ENCODE measurements at places on chromosomes 13 and 19.

DNA sequence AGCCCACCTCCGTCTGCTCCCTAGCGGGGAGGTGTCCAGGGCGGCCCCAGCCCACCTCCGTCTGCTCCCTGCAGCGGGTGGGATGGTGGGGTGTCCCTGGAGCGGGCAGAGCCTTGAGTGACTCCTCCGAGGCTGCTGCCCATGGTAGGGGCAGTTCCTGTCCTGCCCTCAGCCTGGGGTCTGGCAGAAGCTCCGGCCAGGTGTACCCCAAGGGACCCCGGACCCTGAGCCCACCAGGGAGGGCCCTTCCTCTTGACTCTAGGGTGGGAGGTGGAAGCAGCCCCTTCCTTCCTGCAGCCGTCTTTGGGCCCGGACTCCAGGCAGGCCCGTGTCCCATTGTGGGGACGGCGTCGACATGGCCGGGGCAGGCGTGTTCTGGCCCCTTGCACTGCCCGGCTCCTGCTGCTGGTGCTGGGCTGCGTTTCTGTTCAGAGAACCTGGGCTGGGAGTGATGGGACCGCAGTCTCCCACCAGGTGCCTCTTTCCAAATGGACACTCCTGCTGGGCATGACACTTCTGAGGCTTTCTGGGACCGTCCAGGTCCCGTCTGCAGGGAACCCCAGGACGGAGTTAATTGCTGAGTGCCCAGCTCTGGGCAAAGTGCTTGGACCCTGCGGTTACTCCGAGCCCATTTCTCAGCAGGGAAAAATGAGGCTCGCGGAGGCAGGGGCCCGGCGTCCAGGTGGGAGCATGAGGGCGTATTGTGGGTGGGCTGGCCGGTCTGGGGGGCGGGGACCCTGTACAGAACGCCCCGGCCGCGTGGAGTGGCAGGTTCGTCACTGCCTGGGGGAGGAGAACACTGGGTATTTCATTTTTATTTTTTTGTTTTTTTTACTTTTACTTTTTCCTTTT, 19.8 kb downstream of the ARID3A start:
- DNase-seq = no peak

- DNase-seq = no peak
These were observed 141.7 kb downstream of the EFNB2 start for GRCh38 chr13:106393776-106394175.

DNA sequence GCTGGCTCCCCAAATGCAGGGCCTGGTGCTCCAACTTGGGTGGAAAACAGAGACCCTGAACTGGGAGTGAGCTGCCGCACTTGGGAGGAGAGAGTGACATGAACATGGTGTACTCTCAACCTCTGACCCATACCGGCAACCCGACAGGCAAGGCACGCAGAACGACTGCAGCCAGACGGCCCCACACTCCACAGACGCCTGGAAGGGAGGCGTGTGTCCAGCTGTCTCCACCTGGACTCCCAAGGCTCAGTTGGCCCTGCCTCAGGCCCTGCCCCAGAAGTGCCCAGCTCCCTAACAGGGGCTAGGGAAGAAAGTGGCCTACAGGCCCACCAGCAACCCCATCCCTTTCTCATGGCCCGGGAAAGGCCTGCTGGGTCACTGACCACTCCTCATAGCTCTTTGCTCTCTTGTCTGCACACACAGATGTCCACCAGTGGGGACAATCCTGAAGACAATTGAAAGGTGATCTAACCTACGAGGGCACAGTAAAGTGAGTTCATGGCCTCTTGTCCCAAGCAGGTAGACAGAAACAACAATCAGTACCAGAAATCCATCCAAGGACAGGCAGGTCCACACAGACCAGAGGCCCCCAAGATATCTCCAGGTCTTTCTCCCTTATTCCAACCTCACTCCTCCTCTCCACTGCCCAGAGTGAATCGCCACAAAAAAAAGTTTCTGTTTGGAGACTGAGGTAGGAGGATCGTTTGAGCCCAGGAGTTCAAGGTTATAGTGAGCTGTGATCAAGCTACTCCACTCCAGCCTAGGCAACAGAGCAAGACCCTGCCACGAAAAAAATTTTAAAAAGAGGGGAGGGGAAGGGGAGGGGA, 28.2 kb downstream of the ELL start:
- no peak for DNase-seq

- no peak for DNase-seq
These were observed 216.3 kb downstream of the SLITRK6 start for GRCh38 chr13:85582890-85583289.

DNA sequence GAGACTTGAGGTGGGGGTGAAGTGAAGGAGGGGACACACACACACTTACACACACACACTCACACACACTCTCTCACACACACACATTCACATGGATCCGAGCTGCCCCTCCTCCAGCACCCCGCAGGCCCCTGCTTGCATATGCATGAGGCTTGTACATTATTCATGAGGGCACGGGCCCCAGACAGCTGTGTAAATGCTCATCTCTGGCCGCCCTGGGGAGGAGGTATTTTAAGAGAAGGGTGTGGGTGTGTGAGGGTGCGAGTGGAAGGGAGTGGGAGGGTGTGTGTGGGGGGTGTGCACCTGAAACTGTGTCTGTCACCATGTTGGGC, 2.4 kb downstream of the NCAN start:
- no peak for DNase-seq

- no peak for DNase-seq
These were observed at the start of gene MAG for GRCh38 chr19:35291916-35292315. Gene MAG (plus strand): TSS chr19:35292161. CDS start chr19:35295409, 3,248 bp downstream.

GRCh38 chr13:112521073-112521685, 66.8 kb downstream of the TUBGCP3 start:
- no peak for DNase-seq

DNA sequence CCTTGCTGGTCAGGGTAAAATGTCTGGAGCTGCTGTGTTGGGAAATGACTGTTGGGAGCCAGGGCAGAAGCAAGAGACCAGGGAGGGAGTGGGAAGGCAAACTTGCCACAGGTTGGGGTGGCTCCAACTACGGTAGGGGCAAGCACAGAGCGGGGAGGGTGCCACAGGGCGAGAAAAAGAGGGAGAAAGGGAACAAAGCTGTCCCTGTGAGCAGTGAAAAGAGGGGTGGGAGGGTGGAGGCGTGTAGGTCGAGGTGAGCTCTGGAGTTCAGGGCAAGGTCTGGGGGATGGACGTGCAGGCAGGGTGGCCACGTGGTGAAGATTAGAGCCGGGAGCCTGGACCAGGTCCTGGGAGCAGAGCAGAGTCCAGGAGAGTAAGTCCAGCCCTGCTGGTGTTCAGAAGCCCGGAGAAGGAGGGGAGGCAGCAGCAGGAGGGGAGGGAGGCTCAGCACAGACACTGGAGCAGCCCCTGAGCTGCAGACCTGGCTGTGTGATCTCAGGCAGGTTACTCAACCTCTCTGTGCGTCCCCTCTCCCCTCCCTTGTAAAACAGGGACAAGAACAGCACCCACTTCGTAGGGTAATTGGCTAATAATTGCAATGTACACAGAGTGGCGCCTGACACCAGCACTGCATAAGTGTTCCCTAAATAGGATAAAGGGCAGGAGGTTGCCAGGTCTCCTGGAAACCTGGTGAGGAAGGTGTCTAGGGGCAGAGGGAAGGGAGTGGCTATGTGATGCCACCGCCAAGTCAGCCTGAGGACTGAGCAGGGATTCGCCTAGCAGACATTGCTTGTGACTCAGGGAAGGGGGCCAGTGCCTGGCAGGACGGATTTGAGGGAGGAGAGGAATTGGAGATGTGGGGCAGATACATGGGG, 3.2 kb upstream of the POLR2E start:
- peak; percentile 98 for DNase-seq

GRCh38 chr13:113413178-113413897, 40.0 kb downstream of the ADPRHL1 start:
- no peak for DNase-seq

DNA sequence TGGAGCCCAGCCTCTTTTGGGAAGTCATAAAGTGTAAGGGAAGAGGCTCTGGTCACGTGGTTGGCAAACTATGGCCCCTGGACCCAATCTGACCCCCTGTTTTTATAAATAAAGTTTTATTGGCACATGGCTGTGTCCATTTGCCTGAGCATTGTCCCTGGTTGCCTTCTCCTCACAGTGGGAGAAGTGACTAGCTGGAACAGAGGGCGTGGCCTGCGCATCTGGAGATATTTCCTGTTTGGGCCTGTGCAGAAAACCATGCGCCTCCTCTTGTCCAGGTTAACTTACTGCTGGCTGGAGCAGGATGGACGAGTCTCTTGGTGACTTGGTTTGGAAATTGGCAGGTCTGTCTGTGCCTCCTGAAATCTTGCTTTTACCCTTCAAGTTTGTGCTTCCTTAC, 48.3 kb downstream of the KDM4B start:
- no peak for DNase-seq

DNA sequence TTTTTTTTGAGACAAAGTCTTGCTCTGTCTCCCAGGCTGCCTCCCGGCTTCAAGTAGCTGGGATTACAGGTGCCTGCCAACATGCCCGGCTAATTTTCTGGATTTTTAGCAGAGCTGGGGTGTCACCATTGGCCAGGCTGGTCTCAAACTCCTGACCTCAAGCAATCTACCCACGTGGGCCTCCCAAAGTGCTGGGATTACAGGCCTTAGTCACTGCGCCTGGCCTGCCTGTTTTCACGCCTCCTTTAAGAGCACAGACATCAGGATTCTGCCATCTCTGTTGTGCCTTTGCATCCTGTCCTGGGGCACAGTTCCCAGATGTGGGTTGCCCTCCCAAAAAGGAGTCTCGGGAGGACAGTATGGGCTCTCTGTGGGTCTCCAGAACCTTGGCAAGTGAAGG, 2.5 kb upstream of the PRAM1 start:
- no peak for DNase-seq

DNA sequence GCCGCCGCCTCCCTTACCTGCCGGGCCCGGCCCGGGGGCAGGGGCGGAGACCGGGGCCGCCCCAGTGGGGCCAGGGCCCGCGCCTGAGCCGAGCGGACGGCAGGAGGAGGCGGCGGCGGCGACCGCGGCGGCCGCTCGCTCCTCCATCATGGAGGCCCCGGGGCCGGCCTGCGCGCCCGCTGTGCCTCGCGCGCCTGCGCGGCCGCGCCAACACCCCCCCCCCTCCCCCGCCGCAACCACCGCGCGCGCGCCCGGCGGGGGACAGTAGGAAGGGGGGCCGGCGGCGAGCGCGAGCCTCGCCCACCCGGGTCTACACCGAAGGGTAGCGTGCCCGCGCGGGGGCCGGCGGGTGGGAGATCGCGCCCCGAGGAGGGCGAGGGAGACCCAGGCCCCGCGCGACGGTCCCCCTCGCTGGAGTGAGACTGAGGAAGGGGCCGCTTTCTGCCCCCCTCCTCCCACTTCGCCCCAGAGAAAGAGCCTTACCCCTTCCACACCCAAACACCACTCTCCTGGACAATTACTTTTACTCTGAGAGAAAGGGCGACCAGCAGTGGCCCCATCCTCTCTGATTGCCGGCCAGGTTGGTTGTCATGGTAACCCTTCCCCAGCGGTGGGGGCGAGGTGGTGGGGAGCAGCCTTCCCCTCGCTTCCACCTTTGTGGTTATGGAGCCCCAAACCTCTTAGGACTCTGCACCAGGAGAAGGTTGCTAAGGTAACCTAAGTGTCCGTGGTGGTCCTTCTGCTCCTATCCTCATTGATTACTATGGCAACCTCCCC, at the start of gene STRN4:
TSS of gene STRN4 (minus strand) at position 170 of the 777 bp plus-strand sequence. CDS start at position 150, 20 bp downstream.
- DNase-seq = peak; percentile 87

DNA sequence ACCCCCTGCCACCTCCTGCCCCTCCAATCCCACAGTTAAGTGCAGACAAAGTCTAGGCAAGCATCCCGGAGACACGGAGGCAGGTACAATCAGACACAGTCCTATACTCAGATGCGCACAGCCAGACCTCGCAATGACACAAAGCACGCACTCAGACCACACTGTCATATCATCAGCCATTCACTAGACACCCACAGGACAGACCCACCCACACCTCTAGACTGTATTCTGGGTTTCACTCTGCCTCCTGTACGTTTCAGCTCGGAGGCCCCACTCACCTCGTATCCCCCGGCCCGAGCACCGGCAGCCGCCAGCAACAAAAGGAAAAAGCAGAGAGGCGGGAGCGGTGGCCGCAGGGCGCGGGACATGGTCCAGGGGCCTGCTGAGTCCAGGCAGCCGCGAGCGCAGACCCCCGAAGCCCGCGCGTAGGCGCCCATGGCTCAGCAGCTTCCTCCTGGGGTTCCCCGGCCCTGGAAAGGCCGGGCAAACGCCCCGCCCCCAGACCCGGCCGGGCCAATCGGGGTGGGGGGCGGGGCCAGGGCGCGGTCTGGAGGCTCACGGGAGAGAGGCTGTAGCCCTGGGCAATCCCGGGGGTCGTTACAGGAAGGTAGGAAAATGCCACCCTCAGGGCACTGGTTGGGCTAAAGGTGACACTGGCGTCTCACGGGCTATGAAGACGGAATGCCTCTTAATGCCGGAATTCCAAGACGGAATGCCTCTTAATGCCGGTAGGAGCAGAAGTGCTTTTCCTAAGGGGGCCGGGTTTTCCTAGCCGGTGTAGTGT, at the start of the genes MAN2B1 and WDR83:
TSS of gene MAN2B1 (minus strand) at position 478 of the 784 bp plus-strand sequence. CDS start at position 437, 41 bp downstream.
TSS of gene WDR83 (plus strand) at position 543 of the 784 bp plus-strand sequence. CDS start 2,984 bp downstream, outside the sequence.
- peak; percentile 63 for DNase-seq

GRCh38 chr13:52600666-52601065, 41.6 kb upstream of the HNRNPA1L2 start:
- peak; percentile 89 for DNase-seq

DNA sequence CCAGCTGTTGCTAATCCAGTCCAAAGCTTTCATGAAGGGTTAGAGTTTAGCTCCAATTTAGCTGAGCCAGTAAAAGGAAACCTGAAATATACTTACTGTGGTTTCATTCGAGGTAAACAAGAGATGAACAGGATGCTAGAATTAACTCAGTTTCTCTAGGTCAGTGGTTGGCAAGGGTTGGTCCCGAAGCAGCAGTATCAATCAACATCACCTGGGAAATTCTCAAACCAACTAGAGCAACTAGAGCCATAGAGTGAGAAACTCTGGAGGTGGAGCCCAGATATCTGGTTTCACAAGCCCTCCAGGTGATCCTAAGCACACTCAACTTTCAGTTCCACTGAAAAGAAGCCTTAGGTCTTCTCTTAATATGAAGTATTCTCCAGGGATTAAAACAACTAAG, 376.7 kb downstream of the OXGR1 start:
- DNase-seq = no peak

- DNase-seq = no peak
These were observed 161.6 kb downstream of the ZIC5 start for GRCh38 chr13:99809926-99810325.

- no peak for DNase-seq
These were observed 72.9 kb upstream of the TDRD3 start for GRCh38 chr13:60324131-60324530.

- DNase-seq = no peak
These were observed 3.8 kb downstream of the MYADM start for GRCh38 chr19:53871454-53871853.

- DNase-seq = no peak
These were observed 364.5 kb downstream of the GPC5 start for GRCh38 chr13:91762957-91763356.

Measured in NCI-H1417 (cell line).